WTC11 (cell line): ENCODE measurements at places on chromosomes 6 and 20. TPM values are rescaled to one million over a fixed set of nuclear protein-coding genes. Genes with fewer than 3 reads are reported as not detected.

PSMB1 gene
- 199 to 215 TPM (median 209 TPM) in 3 replicates for total RNA-seq

LHFPL5 gene
- not detected in 3 replicates for total RNA-seq

ADGB gene
- not detected in 3 replicates for total RNA-seq

SLC17A1 gene
- not detected in 3 replicates for total RNA-seq

COL19A1 gene
- not detected in 3 replicates for total RNA-seq

- no peak for DNase-seq
Measured at GRCh38 chr6:132020138-132020581, 69.0 kb upstream of the CCN2 start.

- DNase-seq, result no peak
Measured at GRCh38 chr6:24539416-24539815, 44.6 kb downstream of the ALDH5A1 start.

- DNase-seq, result peak; percentile 50
Measured at GRCh38 chr6:152636609-152637295, 410 bp downstream of the SYNE1 start.

- DNase-seq, result no peak
Measured at GRCh38 chr6:108862479-108863191, 14.4 kb downstream of the ARMC2 start.

GRCh38 chr6:34044945-34045595, 100.8 kb downstream of the GRM4 start:
- DNase-seq, result no peak

DNA sequence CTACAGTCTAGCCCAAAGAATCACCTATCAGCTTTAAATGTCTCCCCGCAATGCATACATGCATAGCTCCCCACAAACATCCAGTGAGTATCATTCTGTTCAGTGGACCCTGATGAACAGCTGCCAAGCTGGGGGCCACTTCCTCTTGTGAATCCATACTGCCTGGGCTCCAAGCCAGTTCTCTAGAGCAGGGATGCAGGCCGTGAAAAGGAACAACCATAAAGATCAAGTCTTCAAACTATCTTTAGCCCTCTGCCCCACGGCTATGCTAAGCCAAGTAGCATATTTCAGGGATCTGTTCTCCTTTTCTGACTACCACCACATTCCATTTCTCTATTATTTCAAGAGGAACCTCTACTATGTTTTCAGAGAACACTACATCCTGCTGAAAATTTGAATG, 191.7 kb upstream of the BTBD3 start:
- no peak for DNase-seq

DNA sequence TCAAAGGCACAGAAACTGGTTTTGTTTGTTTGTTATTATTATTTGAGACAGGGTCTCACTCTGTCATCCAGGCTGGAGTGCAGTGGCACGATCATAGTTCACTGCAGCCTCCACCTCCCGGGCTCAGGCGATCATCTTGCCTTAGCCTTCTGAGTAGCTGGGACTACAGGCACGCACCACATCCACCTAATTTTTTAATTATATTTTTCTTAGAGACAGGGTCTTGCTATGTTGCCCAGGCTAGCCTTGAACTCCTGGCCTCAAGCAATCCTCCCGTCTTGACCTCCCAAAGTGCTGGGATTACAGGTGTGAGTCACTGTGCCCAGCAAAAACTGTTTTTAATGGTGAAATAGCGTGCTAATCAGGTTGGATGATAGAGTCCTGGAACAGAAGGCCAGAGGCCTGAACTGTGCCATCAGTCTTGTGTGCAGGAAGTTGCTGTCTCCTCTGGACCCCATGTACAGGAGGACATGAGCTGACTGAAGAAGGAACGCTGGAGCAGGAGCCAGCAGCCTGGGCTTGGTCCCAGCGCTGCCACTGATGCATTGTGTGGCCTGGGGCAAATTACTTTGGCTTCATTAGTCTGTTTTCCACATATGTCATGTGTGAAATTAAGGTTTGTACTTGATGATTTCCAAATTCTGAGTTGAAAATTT, 4.9 kb downstream of the TM9SF4 start:
- no peak for DNase-seq

DNA sequence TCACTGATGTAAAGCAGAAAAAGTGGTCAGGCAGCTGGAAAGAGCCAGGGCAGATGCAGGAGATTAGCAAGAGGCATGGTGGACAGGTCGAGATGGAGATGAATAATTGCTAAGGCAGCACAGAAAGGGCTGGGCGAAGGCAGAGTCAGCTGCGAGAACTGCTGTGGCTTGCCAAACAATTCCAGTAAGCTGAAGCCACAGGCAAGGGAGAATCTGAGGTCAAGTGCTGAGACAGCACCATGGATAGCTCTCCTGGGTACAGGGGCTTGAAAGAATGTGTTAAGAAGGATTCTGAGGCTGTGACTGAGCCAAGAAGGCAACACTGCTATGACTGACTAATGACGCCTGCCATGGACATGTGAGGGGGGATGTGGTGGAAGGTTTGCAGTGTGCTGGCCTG, 220.8 kb upstream of the FOXA2 start:
- peak; percentile 30 for DNase-seq

DNA sequence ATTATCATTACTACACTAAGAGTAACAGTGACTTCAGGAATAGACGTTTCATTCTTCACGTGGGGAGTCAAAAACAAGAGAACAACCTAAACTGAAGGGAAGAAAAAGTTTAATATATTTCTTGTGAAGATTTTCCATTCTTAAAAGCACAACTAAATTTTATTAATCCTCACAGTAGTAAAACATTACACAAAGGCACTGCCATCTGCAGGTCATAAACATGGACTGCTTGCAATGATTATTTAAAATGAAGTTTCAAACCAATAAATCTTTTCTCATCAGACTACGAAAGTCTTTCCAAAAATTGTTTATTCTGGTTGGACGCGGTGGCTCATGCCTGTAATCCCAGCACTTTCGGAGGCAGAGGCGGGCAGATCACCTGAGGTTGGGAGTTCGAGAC, 2.6 kb downstream of the NCOA5 start:
- no peak for DNase-seq

GRCh38 chr6:16836144-16836981, 75.1 kb upstream of the ATXN1 start:
- DNase-seq, result no peak

- no peak for DNase-seq
Measured at GRCh38 chr6:132648356-132648755, 10.6 kb downstream of the TAAR1 start.

DNA sequence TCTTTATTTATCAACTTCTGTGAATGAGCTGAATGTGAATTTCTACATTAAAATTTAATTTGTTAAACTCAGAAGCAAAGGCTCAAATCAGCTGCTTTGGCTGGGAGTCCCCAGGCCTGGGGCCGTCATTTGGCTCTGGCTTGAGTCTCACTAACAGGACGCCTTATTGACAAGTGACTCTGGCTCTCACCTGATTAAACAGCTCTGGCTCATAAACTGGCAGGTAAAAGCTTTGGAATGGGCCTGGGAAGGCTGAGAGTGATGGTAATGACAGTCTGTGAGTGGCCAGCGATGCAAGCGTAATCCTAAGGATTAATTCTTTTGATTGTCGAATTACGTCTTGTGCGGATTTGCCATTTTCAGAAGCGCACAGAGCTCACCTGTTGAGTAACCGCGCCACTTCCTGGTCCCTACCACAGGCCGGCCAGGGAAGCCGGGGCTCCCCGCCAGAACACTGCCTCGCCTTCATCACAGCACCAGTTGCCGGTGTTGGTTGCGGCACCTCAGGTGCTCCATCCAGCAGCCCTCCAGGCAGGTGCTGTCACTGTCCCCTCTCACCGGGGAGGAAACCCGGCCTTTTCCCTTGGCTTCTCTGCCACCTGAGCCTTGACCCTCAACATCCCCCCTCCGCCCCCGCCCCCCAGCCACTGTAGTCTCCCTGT, 110.7 kb downstream of the ZDHHC14 start:
- DNase-seq, result no peak

DNA sequence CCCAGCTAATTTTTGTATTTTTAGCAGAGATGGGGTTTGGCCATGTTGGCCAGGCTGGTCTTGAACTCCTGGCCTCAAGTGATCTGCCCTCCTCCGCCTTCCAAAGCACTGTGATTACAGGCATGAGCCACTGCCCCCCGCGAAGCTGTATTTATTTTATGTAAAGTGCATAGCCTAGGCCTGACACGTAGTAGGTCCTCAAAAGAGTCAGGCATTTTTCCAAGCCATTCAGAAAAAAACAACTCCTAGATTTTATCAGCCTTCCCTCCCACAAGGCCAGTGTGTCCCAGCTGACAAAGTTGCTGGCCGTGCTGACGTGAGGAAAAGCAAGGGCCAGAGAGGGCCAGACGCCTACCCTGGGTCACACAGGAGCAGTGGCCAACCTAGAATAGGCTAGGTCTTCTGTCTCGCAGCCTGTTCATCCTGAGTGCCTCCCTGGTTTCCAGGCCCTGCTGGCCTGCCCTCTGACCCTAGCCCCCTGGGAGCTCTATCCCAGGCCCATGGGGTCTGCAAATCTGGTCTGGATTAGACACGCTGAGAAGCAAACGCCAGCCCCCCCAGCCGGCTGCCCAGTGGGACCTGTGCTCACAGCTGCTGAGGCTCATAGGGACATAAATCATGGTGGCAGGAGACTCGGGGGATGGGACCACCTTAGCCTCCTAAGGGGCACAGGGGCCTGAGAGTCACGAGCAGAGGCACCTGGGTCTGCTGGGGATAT, 11.8 kb downstream of the TCF15 start:
- DNase-seq, result no peak

DNA sequence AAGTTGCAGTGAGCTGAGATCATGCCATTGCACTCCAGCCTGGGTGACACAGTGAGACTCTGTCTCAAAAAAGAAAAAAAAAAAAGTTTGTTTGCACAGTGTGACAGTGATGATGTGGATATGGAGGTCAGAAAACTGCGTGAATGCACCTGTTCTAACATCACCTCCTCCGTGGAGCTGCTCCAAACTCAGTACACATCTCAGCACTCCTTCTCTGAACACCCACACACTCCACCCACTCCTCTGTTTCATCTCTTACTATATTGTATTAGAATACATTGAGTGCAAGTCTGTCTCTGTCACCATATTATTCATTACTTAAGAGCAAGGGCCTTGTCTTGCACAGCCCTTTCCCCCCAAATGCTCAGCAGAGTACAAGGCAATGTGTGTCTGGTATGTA, 51.5 kb upstream of the ENPP4 start:
- DNase-seq, result no peak
